Smooth muscle cell of the brain vasculature (primary cell): ENCODE measurements at places on chromosomes 3 and 15.

DNA sequence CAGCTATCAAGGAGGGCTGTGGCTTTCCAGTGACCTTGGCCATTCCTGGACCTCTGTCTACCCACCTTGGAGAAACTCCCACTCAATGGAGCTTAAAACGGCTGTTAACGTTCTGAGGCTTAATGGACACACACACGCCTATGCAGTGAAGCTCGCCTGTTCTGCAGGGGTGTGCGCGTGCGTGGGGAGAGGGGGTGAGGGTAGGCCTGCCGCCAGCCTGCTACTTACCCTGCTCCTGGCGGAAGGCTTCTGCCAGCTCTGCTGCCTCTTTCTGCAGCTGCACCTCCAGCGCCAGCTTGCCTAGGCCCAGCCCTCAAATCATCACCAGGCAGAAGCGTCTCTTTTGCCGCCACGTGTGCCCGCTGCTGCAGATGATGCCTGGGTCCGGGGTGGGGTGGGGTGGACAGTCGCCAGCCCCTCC, 23.2 kb upstream of the PARL start:
- DNase-seq, result no peak

DNA sequence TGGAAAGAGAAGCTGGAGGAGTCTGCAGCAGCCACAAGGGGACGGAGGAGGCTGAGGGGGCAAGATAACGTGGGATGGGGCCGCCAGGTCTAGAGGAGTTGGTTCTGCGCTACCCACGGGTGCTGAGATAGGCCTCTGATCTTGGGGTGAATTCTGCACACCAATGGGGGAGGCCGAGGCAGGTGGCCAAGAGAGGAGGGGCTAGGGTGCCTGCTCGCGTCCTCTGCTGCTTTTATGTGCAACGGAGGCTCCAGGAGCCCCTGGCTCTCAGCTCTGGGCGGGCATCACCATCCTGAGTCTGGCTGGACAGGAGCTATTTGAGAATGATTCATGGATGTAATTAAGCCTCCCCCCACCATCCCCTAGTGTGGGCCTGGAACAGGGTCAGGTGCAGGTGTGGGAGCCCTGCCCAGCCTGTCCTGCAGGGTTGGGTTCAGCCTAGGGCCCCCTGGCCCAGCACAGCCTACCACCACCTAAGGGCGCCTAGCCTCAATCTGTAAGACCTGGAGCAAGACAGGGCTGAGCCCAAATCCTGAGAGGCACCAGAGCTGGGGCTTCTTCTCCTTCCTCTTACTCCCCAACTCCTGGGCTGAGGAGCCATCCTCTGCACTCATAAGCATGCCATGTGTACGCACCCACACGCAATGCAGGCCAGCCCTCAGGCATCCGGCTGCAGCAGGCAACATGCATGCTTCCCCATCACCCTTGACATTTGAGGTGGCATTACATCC, 32.3 kb upstream of the SEMA3F start:
- no peak for DNase-seq

DNA sequence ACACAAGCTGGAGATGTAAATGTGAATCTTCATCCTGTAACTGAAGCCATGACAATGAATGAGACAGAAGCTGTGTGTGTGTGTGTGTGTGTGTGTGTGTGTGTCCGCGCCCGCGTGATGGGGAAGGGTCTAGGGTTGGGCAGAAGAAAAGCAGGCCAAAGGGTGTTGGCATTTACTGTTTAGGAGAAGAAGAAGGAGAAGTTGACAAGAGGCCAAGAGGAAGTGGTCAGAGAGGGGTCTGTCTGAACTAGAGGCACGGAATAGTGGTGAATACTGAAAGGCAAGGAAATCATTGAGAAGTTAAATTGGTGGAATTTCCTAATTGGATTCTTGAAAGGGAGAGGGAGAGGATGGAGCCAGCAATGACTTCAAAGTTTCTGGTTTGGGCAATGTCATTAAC, 5.6 kb upstream of the NCEH1 start:
- DNase-seq, result no peak

DNA sequence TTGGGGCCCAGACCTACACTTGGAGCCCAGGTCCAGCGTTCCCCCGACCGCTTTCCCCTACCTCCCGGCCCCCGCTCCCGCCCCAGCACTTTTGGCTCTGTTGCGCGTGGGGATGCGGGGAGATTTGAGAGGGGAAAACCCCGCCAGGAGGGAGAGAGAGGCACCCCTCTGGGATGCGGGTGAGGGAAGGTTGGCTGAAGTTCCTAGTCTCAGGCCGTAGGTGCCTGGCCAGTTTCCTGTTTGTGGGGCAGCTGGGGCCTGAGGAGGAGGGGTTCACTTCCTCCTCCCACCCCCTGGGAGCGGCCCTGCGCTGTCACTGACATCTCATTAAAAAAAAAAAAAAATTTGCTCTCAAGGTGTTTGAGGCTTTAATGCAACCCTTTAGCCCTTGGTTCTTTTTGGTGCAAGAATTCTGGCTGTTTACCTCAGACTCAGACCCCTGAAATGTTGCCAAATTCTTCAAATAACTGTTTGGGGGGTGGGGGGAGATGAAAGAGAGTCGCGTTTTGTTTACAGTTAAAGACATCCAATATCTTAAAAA, 2.6 kb downstream of the FAM43A start:
- no peak for DNase-seq

GRCh38 chr15:59240036-59240435, 33.4 kb downstream of the LDHAL6B start:
- no peak for DNase-seq

- DNase-seq, result no peak
Measured at GRCh38 chr3:65963787-65964677, 74.7 kb downstream of the MAGI1 start.

- no peak for DNase-seq
Measured at GRCh38 chr15:35663956-35664355, 118.0 kb upstream of the DPH6 start.

- DNase-seq, result no peak
Measured at GRCh38 chr15:85707519-85708338, 87.0 kb downstream of the KLHL25 start.

DNA sequence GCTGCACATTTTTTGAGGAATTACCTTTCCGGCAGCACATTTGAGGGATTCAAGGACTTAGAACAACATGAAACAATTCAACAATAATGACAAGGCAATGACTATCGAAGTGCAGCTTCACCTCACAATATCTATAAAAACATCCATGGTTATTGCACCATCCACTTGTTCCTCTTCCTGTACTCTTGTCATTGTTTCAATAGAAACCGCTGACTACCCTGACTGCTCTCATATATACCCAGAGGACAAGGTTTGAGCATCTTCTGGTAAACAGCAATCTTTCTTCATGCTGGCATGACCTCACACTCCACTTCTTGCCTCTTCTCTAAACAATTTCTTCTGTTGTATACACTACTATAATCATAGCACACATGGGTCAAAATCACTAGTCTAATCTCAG, 864.9 kb downstream of the FHIT start:
- no peak for DNase-seq

DNA sequence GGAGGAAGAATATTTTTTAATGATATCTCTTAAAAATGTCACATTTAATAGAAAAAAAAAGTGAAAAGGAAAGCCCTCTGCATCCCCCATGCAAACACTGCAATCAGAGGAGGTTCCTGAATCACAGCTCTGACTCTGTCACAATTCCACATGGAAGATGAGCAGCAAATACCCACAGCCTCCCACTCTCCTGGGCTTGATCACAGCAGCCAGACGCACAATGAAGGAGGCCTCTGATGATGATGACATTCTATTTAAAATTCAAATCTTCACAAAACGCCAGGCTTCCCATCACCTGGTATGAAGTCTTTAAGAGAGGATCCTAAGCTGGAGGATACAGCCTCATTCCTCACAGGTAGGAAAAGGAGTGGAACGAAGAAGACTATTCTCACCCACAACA, 9.1 kb upstream of the DIS3L start:
- DNase-seq, result no peak

DNA sequence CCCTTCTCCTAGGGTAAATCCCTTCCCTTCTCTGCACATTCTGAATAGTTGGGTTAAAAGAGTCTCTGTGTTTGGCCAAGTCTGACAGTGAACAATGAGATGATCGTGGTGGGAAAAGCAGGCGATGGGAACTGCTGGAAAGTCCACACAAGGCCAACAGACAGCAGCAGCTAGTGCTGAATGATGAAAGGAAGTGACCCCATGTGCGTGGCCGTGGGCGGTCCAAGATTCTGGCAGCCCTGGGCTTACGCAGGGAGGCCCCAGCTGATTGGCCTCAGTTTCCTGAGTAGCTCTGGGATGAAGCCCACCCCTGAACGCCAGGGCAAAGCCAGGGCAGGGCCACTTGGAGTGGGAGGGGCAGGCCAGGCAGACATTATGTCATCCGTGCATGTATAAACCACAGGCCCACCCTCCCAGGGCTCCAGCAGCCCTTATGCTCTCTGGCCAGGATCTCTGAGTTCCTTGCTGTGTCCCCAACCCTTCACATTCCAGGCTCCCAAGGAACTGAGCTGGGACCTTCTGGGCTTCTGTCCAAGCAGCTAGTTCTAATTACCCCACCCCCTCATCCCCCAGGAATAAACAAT, 57.8 kb downstream of the CDC25A start:
- DNase-seq, result peak; percentile 91

DNA sequence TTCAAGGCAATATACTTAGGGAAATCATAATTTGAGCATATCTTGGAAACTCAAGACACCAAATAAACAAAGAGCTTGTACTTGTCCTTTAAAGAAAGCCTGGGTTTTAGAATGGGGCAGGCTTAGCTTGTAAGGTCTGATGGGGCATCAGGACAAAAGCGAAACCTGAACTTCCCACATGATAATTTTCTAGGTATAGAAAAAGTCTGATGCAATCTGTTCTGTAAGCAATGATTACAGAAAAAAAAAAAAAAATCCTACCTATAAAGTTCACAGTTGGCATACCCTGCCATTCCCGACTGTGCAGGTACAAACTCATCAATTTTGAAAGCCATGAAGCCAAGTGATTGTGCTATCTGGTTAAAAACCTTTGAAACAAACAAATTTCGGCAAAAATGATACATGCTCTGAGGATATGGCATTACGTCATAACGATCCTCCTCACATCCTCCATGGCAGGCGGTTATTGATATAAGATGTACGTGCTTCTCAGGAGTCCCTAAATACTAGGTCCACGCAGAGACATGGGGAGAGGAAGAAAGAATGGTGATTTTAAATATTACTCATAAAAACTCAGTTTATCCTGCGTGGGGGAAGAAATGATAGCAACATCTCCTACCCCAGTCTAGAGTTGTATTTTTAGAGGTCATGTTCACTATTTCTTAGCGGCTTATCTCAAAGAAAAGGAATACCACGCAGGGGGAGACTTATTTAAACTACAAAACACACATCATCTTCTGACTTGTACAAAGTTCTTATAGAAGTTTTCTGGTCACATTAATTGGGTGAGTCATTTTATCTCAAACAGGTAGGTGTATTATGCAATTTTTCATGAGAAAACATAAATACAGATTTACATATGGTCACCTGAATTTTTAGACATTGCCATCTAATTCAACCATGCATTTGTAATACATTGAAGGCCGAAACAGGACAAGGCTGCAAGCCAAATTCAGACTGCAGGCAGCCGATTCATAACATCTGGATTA, 27.0 kb downstream of the MB21D2 start:
- no peak for DNase-seq

- no peak for DNase-seq
Measured at GRCh38 chr3:37030588-37030987, 37.3 kb downstream of the MLH1 start.

DNA sequence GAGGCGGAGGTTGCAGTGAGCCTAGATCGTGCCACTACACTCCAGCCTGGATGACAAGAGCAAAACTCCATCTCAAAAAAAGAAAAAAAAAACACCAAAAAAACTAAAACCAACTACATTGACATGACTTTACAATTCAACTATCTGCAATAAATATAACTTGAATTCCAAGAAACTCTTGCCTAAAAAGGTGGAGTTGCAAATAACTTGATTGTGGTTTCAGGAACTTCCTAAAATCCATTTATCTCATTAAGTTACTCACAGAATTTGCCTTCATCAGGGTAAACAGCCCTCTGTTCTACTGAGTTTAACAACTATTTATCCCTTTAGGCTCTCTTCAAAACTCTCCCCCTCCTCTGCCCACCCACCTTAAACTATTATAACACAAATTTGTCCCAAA, 2.7 kb upstream of the MAPK6 start:
- DNase-seq, result no peak
